Kidney glomerular epithelial cell (primary cell): ENCODE measurements at places on chromosomes 13 and 19.
A peak's percentile ranks its signal among the peaks of the same experiment; 100 is the strongest.

GRCh38 chr13:29859971-29860370 lies 9.6 kb upstream of the UBL3 start:
- DNase-seq = no peak

DNA sequence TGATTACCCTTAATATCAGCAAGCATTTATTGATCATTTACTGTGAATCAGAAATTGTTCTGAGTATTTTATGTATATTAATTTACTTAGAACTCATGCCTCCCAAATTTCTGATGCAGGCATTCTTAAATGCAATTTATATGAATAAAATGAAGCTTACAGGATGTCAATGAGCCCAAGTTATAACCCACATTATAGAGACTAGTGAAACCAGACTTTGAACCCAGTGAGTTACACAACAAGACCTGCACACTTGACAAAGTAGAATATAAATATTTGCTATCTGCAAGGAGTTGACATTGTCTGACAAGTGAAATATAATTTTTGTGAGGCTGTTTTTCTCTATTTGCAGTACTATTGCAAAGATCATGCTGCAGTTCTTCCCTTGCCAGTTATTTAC lies 656.0 kb downstream of the GPC5 start:
- DNase-seq = no peak

- no peak for DNase-seq
Measured at GRCh38 chr19:30078381-30078910, 136.4 kb downstream of the URI1 start.

- no peak for DNase-seq
Measured at GRCh38 chr13:110716247-110716515, 2.7 kb downstream of the ING1 start.

GRCh38 chr13:28955264-28955966 lies 135.3 kb downstream of the MTUS2 start:
- DNase-seq = no peak

GRCh38 chr19:29088761-29089160 lies 124.2 kb downstream of the UQCRFS1 start:
- no peak for DNase-seq

DNA sequence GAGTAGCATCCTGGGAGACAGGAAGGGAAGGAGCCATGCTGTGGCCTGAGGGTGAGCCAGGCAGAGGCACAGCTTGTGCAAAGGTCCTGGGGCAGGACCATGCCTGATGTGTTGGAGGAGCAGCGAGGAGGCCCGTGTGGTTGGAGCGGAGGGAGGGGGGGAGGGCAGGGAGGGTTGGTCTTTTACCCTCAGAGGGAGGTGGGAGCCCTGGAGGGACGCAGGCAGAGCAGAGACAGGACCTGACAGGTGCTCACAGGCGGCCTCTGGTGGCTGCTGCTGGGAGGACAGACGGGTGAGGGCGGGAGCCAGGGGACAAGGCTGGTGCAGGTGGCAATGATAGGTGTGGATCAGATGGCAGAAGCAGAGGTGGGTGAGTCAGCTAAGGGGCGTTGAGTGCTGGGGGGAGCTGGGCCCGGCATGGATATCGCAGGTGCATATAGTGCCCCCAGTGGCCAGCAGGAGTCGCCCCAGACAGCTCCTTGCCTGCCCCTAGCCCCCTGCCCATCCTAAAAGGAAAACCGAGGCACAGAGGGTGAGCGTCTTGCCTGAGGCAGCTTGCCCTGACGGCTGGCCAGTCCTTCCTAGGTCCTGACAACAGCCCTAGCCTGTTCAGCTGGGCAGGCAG lies 9.8 kb upstream of the GNA15 start:
- peak; percentile 14 for DNase-seq

- DNase-seq = no peak
Measured at GRCh38 chr13:110641055-110642015, 26.0 kb downstream of the NAXD start.

GRCh38 chr19:36441339-36441738 lies 22.9 kb upstream of the ZFP82 start:
- DNase-seq = no peak

DNA sequence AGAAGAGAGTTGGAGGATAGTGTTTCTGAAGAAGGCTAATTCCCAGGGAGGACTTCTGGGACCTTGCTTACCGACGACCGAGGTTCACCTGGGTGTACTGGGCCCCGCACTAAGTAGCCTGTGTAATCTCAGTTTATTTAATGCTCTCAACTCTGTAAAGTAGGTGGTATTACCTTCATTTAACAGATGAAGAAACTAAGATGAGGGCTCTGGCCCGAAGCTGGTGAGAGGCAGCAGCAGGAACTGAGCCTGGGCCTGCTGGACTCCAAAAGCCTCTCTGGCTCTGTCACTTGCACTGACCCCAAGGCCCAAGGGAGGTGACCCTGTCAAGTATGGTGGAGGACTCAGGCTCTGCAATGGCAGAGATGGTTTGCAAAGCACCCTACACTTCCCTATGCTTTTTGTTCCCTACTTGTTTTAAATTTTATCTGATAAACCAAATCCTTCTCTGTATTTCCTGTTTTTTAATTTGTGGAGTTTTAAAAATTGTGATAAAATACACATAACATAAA lies 50.6 kb downstream of the GGACT start:
- DNase-seq = no peak

DNA sequence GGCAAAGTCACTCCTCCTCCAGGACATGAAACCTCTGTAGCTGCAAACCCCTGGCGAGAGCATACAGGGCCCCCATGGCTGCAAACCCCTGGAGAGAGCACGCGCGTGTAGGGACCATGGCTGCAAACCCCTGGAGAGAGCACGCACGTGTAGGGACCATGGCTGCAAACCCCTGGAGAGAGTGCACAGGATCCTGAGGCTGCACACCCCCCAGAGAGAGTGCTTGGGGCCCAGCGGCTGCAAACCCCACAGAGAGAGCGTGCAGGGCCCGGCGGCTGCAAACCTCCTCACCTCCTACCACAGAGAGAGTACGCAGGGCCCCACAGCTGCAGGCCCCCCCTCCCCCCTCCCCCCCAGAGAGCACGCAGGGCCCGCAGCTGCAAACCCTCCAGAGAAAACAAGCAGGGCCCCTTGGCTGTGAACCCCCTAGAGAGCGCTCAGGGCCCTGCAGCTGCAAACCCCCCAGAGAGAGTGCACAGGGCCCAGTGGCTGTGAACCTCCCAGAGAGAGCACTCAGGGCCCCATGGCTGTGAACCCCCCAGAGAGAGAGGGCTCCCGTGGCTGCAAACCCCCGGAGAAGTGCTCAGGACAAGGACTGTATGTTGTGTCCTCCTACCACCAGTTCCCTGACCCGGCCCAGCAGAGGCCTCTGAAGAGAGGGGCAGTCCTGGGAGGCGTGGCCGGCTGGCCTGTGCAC lies 7.3 kb downstream of the ADPRHL1 start:
- DNase-seq = no peak

GRCh38 chr13:51550151-51550550 lies 34.1 kb upstream of the WDFY2 start:
- DNase-seq = no peak

GRCh38 chr19:48770266-48770665 lies 14.9 kb downstream of the FGF21 start:
- no peak for DNase-seq

DNA sequence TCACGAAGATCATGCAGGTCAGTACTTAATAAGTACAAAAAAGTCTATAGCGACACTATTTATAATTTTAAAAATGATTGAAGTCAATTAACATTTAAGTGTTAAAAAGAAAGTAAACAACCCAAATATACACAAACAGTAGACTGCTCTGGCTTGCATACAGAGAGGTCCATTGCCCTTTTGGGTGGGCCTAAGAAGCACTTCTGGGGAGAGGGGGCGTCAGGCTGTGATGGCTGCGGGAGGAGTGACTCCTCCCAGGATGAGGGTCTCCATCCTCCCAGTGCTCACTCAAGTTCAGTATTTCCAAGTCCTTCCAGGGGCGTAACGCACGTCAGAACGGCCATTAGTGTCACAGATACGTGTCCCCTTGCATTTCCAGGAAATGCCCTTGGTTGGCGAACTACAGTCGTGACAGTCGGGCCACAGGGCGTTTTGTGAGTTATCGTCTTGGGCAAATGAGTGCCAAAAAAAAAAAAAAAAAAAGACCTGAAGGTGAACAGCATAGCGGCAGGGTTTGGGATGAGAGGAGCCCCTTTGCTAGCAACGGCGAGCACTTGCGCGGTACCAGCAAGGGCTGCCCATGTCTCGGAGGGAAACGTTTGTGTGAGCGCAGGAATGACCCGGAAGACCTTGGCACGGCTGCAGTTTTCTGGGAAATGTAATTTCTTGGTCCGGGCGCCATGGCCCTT lies at the start of gene SCGB2B2:
Gene SCGB2B2, minus strand, starts transcription at position 463 of the 689 bp plus-strand sequence. CDS start 82,596 bp downstream, outside the sequence.
- DNase-seq = peak; percentile 88

- DNase-seq = no peak
Measured at GRCh38 chr13:79227418-79227817, 178.6 kb downstream of the RBM26 start.

DNA sequence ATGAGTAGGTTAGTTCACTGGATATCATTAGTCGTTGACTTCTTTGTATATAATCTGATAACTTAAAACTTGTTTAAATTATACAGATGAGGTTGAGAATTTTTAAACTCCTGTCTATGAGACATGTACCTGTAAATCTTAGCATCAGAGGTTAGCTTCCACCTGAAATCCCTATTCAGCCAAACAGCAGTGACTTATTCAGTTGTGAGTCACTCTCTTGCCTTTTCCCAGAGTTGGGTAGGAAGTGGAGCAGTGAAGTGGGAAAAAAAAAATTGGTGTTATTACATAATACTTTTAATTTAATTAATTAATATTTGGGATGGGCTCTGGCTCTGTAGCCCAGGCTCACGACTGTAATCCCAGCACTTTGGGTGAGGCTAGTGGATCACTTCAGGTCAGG lies 32.9 kb downstream of the ZNF701 start:
- DNase-seq = peak; percentile 4

DNA sequence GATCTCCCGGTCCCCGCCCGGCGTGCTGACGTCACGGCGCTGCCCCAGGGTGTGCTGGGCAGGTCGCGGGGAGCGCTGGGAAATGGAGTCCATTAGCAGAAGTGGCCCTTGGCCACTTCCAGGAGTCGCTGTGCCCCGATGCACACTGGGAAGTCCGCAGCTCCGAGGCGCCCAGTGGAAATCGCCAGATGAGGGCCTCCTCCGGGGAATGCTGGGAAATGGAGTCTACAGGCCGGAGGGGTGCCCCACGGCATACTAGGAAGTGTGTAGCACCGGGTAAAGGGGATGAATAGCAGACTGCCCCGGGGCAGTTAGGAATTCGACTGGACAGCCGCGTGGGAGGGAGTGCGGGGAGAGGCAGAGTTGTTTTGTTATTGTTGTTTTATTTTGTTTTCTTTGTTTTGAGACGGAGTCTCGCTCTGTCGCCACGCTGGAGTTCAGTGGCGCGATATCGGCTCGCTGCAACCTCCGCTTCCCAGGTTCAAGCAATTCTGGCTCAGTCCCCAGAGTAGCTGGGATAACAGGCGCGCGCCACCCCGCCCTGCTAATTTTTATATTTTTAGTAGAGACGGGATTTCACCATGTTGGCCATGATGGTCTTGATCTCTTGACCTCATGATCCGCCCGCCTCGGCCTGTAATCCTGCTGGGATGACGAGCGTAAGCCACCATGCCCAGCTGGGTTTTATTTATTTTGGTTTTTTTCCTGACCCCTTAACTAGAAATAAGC lies 390 bp upstream of the PPP1R12C start:
- DNase-seq = peak; percentile 99

- no peak for DNase-seq
Measured at GRCh38 chr13:28820099-28821051, at the start of gene MTUS2. MTUS2 (plus strand) TSS chr13:28820339.

- DNase-seq = no peak
Measured at GRCh38 chr13:58190577-58190976, 559.0 kb downstream of the PCDH17 start.

DNA sequence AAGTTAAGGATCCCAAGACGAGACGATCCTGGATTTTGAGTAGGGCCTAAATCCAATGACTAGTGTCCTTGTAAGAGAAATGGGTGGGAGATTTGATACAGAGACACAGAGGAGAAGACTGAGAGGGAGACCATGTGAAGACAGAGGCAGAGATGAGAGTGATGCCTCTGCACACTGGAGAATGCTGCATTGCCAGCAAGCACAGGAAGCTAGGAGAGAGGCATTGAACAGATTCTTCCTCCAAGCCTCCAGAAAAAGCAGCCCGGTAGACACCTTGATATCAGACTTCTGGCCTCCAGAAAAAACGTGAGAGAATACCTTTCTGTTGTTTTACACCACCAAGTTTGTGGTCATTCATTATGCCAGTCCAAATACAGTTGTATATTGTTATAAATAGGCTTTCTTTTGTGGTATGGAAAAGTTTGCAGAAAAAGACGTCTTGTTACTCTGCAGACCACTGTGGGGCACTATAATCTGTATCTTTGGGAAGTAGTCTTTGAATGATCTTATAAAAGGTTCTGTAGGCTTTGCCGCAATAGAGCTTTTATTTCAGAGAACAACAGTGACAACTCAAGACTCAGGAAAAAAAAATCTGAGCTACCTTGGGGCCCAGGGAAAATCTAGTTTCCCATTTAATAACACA lies 17.9 kb upstream of the RFC3 start:
- DNase-seq = no peak

GRCh38 chr13:84865783-84866221 lies 933.4 kb downstream of the SLITRK6 start:
- no peak for DNase-seq

DNA sequence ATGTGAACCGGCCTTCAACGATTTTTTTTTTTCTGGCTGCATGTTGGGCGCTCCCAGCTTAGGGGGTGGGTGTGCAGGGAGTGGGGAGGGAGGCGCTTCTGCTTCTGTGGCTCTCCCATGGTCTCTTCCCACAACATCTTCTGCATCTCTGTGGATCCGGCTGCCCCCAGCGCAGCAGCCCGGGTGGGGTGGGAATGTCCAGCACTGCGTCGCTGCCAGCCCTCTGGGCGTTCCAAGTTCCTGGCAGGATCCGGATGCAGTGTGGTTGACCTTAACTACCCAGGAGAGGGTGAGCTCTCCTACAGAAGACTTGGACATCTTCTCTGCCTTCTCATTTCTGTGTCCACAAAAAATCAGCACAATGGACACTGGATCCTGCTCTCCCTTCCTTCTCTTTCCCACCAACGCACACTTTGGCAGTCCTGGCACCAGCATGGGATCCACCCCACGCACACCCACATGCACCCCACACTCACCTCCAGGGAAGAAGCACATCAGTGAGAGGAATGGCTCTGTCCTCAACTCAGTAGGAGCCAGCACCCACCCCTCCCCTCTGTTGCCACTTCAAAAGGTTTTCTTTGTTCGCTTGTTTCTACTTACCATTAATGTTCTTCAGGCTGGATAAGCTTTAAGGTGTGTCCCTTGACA lies 177.3 kb downstream of the COL4A1 start:
- DNase-seq = no peak

DNA sequence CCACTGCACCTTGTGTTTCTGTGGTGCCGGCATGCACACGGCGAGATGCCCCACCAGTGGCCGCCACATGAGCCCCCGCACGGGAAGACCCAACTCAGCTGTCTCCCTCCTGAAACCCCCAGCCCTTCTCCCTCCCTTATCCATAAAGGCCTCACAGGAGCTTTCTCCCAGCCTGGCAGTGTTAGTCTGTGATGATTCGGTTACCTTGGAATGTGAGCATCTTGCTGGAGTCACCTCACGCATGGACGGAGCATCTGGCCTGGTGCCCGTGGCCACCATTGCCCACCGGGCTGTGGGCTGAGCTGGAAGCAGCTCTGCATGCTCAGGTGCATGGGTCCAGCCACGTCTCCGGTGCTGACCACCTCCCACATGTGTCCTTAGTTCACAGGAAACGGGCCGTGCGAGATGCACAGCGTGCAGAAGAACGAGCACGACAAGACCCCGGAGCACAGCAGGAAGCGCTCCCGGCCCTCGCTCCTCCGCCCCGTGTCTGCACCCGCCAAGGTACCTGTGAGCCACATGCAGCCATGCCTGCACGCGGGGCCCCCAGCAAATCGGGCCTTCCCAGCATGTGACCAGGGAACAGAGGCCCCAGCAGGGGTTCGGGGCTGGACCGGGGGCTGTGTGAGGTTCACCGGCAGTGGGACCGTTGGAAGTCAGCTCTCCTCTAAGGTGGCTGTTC lies 22.0 kb downstream of the SIN3B start:
- peak; percentile 65 for DNase-seq
